ENCODE measurements at places on chromosomes 3 and 15.

DNA sequence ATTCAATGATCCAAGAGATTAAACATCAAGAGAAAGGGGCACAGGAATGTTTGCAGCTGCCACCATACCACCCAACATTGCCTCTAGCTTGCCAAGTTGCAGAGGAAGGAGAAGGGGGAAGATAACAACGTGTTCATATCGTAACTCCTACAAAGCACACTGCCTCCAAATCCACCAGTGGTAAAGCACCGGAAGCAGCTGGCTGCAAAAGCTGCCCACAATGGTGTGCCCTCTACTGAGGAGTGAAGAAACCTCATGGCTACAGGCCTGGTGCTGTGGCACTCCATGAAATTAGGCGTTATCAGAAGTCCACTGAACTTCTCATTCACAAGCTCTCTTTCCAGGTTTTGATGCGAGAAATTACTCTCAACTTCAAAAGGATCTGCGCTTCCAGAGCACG lies 263.9 kb upstream of the STT3B start:
- no peak for DNase-seq

DNA sequence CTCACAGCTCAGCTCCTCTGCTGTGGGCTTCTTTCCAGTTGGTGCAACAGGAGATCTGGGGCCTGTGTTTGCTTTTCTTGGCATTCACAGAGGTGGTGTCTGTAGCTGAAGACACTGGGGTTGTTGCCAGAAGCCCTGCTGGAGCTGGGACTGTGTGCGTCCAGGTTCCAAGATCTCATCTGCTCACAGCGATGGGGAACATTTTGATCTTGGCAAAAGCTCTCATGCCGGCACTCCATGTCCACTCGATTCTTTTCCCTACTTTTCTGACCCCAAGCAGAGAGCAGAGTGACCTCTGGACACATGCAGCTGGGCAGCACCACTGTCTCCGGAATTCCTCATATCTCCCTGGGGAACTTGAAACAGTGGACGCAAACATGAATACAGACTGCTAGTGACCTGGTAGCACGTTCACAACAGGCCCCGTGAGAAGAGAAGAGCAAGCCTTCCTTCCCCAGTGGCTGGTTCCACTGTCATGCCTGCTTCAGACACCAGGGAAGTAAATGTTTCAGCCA lies 36.1 kb upstream of the MECOM start:
- DNase-seq: no peak

GRCh38 chr3:142944342-142944741 lies 19.1 kb downstream of the PAQR9 start:
- no peak for DNase-seq

GRCh38 chr15:64134345-64134829 lies 17.1 kb upstream of the SNX22 start:
- no peak for DNase-seq

- no peak for DNase-seq
Measured at GRCh38 chr3:139473155-139473771, 3.1 kb downstream of the RBP2 start.

DNA sequence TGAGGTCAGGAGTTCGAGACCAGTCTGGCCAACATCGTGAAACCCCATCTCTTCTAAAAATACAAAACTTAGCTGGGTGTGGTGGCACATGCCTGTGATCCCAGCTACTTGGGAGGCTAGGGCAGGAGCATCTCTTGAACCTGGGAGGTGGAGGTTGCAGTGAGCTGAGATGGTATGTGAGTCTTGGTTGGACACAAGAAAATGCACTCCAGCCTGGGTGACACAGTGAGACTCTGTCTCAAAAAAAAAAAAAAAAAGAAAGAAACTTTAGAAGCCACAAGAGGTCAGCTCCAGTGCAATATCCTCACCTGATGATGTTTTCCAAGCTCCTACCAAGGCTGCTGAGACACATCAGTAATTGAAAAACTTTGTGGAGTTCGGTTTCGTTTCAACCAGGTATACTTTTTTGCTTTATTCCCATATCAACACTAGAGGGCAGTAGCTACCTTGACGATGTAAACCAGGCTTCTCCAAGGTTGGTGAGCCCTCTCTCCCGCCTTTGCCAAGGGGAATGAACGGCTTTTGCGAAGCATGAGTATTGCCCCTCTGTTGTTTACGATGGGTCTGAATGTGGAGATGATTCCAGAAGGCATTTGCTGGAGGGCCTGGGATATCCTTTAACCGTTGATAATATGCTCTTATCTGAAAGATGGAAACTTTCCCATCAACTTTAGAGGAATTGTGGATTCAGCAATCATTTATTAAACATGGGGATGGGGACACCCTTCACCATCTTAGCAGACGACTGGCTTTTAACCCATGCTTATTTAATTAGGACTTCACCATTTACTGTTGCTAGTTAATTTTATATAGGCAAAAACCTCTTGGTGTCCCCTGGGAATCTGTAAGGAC lies 202.8 kb downstream of the SV2B start:
- DNase-seq: no peak

DNA sequence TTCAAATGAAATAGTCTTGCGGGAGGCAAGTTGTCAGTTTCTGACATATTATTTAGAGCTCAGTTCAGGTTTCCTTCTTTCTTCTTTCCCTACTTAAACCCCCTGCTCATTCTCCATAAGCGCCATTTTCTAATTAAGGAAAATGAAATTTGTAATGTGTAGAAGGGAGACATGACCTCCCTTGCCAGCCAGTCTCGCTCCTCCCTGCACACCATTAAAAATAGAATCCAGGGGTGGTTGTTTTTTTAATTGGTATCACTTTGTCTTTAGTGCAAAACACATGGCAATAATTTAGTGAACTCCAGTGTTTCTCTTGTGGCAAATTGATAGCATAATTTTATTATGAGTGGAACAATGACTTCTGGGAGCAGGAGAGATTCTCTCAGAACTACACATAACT lies 160.1 kb downstream of the MEIS2 start:
- no peak for DNase-seq

DNA sequence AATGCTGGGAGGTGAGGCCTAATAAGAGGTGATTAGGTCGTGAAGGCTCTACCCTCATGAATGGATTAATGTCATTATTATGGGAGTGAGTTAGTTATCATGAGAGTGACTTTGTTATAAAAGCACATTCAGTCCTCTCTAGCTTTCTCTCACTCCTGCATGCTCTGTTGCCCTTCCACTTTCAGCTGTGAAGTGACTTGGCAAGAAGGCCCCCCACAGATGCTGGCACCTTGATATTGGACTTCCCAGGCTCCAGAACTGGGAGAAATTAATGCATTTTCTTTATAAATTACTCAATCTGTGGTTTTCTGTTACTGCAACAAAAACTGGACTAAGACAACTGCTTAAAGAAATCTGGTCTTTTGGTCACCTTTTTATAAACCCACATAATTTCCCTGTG lies 144.3 kb downstream of the FBN1 start:
- no peak for DNase-seq

- no peak for DNase-seq
Measured at GRCh38 chr3:3200632-3201212, 21.2 kb upstream of the CRBN start.

GRCh38 chr15:48845123-48845522 lies 32.8 kb upstream of the EID1 start:
- DNase-seq: no peak

DNA sequence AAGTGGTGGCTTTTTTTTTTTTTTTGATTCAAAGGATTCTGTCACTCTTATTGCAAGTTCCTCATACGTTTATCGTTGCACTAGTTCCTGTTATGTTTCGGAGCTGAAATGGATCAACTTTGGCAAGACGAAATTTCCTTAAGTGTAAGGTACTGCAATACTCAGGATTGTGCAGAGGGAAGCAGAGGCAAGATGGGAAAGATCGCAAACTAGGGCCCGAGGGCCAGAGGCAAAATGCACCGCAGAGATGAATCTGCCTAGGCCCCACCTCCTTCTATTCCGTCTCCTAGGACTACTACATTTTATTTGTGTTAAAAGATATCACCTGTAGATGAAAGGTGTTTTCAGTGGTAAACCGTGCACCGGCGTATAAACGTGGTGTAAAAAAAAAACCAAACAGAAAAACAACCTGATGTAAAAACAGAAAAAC lies 331 bp downstream of the RNU6-1 start:
- no peak for DNase-seq

- DNase-seq: no peak
Measured at GRCh38 chr15:62219799-62220198, 54.7 kb upstream of the C2CD4B start.

DNA sequence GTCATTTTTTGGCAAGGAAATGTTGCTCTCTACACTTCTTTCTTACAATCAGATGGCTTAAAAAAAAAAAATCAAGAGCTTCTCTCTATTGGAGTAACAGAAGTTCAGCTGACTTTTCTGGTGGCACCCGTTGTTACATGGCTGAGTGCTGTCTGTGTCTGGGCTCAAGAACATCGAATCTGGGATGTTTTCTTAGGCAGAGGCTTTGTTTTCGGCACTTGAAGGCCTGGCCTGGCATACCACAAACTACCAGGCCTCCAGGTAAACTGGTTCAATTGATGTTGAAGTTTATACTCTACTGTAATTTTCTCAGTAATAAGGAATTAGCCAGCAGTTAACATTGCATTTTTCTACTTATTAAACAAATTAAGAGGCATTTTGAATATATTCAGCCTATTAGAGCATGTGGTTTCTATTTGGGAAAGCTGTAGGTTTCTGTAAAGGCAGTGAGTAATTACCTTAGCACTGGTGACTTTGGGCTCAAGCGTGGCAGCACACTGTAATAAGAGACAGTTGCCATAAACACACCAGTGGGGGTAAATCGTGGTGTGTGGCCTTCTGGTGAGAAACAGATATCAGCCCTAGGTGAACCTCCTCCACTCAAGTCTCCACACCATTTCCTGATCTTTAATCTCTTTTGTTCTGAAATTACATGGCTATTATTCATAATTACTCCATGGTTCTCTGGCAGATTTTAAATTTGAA lies 544.7 kb downstream of the MECOM start:
- no peak for DNase-seq

GRCh38 chr3:105513886-105514285 lies 147.2 kb downstream of the ALCAM start:
- DNase-seq: no peak

DNA sequence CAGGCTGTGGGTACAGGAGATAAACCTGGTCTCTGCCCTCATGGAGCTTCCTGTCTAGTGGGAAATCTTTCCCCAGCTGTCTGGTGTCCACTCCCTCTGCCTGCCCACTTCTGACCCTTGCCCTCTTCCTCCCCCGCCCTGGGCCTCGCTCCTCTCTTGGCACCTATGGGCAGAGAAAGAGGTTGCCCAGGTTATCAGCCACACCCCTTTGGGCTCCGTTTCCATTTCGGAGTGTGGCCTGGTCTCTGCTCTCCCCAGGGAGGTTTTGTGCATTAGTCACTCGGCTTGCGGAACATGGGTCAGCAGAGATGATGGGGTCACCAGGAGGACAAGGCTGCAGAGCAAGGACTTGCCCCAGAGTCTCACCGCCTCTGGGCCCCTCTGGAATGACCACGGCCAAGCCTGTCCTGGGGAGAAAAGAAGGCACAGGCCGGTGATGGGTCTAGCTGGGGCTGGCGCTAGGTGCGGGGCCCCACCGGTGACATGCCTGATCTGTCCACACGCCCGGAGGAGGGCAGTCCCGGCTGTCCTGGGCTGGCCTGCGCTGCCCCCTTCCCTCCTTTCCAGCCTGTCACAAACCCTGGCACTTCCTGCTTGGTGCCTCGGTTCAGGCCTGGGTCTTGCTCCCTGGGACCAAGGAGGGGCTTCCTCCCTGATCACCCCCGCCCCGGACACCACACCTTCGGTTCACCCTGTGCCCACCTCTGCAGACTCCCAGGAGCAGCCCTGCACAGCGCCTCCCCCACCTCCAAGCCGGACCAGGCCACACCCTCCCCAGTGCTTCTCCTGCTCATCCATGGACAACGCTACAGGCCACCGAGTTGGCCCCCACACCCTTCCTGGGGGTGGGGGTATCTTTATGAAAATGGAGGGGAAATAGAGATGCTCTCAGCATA lies 35.6 kb upstream of the MUC4 start:
- no peak for DNase-seq

- DNase-seq: no peak
Measured at GRCh38 chr15:88187195-88187594, 69.3 kb downstream of the NTRK3 start.

DNA sequence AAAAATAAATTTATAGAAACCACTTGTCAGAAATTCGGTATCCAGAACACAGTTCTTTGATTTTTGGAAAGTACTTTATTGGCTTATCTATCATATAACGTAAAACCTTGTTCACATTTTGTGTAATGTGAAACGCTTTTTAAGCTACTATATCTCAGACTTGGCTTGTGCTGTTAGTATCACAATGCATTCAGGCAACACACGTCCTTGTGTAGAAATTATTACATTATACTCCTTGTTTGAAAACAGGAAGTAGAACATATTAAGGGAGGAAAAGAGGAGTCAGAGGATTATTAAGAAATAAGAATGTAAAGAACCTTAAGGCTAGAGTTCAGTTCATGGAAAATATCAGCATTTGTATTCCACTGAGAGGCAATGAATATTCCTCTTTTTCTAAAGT lies 1.6 kb downstream of the DNAJC13 start:
- no peak for DNase-seq

- no peak for DNase-seq
Measured at GRCh38 chr15:65451989-65452388, 29.2 kb upstream of the IGDCC4 start.

DNA sequence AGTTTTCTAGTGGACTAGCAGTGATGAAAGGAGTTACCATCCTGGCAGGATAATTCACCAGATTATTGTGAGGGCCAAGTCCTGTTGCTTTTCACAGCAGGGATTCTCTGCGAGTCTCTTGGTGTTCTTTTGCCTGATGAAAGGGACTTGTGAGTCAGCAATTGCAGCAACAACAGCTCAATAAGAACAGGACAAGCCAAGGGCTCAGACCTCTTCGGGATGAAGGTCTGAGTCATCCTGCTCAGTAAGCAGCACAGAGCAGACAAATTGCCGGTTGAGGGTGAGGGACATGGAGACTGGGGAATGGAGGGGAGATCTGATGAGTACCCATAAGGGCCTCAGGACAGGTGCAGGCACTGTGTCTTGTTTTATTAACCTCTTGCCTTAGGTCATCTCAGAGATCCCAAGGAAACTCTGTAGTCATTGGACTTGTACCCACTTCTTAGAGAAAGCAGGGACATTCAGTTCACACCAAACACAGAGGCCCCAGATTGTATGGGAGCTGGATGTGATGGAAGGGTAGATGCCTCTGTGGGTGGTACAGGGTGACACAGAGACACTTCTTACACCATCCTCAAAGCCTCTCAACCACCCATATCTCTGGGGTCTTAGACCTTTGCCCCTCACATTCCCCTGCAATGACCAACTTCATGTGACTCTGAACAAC lies 173.8 kb upstream of the TLE3 start:
- DNase-seq: no peak

DNA sequence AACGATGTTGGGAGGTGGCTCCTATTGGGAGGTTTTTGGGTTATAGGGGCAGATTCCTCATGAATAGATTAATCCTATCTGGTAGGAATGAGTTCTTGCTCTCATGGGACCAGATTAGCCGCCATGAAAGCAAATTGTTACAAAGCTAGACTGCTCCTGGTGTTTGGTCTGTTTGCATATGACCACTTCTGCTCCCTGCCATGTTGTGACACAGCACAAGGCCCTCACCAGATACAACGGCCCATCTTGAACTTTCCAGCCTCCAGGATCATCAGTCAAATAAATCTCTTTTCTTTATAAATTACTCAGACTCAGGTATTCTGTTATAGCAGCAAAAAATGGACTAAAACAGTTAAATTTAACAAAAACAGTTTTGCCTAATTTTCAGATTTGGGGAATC lies 34.4 kb downstream of the TRIM42 start:
- no peak for DNase-seq

- no peak for DNase-seq
Measured at GRCh38 chr3:43077707-43078106, 28.2 kb downstream of the POMGNT2 start.

Measured in activated gamma-delta T cell treated with anti-CD3 and anti-CD28 coated beads, Interleukin-2, amount 50 U/mL, for 16 hours (primary cell).